ENCODE measurements at places on chromosomes 16 and 17.
A peak's percentile ranks its signal among the peaks of the same experiment; 100 is the strongest.

GRCh38 chr17:61783556-61784304 lies 79.6 kb downstream of the BRIP1 start:
- DNase-seq = no peak

- no peak for DNase-seq
Observed at GRCh38 chr16:4358831-4359561, 7.9 kb upstream of the PAM16 start.

GRCh38 chr17:80035687-80035936 lies at the start of gene TBC1D16:
TSS of gene TBC1D16 (minus strand) at chr17:80035872. CDS start at chr17:80013547, 22,325 bp downstream.
- no peak for DNase-seq

- peak; percentile 7 for DNase-seq
Observed at GRCh38 chr16:30382111-30382881, at the start of gene SEPTIN1. TSS of gene SEPTIN1 (minus strand) at chr16:30382561. CDS start at chr16:30382542, 19 bp downstream.

DNA sequence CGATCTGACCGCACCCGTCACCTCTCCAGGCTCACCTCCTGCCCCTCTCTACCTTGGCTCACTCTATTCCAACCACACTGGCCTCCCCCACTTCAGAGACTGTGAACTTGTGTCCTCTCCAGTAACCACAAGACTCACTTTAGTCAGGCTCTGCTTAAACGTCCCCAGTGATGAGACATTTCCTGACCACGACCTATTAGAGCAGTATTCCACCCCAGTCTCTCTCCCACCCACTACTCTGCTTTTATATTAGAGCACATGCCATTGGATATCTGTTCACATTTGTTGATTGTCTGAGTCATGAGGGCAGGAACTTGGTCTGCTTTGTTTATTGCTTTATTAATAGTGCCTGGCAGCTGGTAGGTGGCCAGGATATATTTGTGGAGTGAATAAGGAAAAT lies 20.1 kb downstream of the COX11 start:
- DNase-seq = peak; percentile 32

- DNase-seq = no peak
Observed at GRCh38 chr17:17959520-17960361, 12.5 kb downstream of the TOM1L2 start.

DNA sequence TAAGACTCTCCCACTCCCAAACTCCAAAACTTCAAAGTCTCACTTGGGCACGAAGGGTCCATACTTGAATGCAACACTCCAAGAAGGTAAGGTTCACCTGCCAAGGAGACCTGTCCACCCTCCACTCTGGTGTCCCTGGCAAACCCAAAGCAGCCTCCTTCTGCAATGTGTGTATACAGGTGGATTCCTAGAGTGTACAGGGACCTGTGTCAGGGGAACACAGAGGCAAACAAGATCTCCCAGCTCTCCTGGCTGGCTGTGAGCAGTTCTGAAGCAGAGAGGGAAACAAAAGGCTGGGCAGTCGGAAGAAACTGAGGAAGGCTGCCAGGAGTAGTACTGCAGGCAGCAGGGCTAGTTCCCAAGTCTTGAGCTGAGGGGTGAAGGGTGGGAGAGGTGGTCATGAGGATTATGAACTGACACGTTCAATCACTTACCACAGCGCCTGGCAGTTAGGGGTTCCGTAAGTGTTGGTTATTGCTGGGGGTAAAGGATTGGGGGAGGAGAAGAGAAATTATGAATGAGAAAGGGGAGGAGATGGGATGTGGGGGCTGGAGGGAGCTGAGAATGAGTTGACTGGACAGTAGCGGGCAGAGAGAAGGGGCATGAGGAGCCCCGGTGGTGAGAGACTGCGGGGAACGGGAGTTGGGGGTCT lies 795 bp downstream of the KCTD13 start:
- DNase-seq = peak; percentile 13

- DNase-seq = no peak
Observed at GRCh38 chr16:228151-228851, 948 bp downstream of the LUC7L start.

DNA sequence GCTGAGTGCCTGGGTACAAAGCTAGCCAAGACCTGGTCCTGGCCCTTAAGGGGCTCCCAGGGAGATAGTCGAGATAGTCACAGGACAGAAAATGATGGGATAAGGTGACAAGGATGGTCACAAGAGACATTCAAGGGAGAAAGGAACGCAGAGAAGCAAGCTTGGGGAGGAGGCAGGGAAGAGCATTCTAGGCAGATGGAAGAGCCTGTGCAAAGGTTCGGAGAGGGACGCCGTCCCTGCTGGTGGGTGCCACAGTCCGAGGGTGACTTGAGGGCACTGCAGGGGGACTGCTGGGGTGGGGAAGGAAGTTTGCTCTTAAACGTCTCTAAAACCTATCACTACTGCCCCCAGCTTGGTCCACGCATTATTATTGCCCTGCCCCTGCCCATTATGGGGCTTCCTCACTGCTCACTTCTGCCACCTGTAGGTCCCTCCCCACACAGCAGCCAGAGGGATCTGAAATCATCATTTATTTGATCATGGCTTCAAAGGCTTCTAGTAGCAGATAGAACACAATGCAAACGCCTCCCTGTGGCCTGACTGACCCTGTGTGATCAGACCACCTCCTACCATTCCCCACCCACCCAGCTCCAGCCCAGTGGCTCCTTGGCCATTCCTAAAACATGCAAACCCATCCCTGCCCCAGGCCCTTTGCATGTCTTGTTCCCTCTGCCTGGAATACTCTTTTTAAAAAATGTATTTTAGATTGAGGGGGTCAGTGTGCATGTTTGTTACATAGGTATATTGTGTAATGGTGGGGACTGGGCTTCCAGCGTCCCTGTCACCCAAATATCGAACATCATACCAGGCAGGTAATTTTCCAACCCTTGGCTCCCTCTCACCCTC lies 60.3 kb downstream of the RMI2 start:
- DNase-seq = peak; percentile 7

DNA sequence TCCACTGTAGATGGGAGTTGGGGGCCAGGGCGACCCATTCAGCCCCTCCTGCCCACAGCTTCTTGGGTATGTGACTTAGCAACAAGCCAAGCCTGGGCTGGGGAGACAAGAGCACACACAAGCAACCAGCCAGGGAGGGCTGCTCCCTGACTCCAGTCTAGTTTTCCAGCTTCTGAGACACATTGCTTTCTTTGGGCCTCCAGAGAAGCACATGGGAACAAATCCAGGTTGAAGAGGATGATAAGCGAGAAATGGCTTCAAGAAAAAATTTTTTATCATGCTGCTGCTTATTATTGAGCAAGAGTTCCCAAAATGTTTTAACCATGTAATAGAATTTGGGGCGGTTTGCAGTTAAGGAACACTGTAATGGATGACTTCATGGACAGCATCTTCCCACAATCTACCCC lies 173.7 kb downstream of the SOX9 start:
- DNase-seq = no peak

DNA sequence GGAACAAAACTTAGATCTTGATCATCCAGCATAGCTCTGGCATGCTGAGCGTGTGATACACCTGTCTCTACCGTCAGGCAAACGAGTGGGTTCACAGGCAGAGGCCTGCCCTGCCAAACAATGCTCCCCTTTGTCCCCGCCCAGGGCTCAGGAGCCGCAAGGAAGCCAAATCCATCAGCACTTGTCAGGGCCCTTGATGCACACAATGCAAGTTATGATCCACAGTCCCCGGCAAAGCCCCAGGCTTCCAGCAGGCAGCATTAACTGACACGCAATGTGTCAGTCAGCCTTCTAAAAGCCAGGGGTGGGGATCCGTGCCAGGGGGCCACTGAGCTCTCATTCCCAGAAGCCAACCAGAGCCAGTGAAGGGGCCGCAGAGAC lies 460.9 kb downstream of the SLC39A11 start:
- DNase-seq = no peak

GRCh38 chr16:4412854-4413253 lies 3.5 kb downstream of the CORO7 start:
- DNase-seq = no peak
